ENCODE measurements at places on chromosomes 2 and 18. TPM values are rescaled to one million over a fixed set of nuclear protein-coding genes. Genes with fewer than 3 reads are reported as not detected.

PLEKHA3 gene
- total RNA-seq, result 33.1 TPM

- H3K36me3 ChIP-seq, result no peaks in the 10 kb centered on the region
- H3K4me1 ChIP-seq, result no peaks in the 10 kb centered on the region
- H3K27me3 ChIP-seq, result no peaks in the 10 kb centered on the region
- no peak overlapping the region for H3K27ac ChIP-seq
Observed at GRCh38 chr2:151891566-151892194, 63.5 kb upstream of the ARL5A start.

- DNase-seq, result no peak
- H3K27ac ChIP-seq, result no peak overlapping the region
- H3K4me3 ChIP-seq, result no peak overlapping the region
- H3K4me1 ChIP-seq, result peaks cover 2% of the 10 kb centered on the region
- no peaks in the 10 kb centered on the region for H3K36me3 ChIP-seq
- no peaks in the 10 kb centered on the region for H3K27me3 ChIP-seq
Observed at GRCh38 chr2:48851161-48851560, 95.6 kb upstream of the LHCGR start.

DNA sequence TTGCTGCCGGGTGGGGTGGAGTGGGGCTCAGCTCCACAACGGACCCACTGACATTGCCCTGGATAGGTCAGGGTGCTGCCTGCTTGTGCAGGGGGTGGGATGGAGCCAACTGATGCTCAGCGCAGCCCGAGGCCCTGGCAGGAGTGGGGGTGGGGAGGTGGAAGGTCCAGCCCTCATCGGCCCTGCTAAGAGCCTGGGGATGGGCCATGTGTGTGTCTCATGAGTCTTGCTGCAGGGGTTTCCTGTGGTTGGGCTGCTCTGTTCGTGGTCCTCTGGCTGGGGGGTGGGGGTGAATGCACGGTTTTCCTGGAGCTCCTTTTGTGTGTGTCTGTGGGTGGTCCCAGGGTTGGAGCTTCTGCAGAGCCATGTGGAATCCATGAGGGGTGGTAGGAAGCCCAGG is 39.4 kb upstream of the GALR1 start:
- no peaks in the 10 kb centered on the region for H3K36me3 ChIP-seq
- no peak for DNase-seq
- no peak overlapping the region for H3K27ac ChIP-seq
- H3K27me3 ChIP-seq, result no peaks in the 10 kb centered on the region

- peaks cover 4% of the 10 kb centered on the region for H3K4me1 ChIP-seq
- no peak for DNase-seq
- no peaks in the 10 kb centered on the region for H3K27me3 ChIP-seq
- H3K4me3 ChIP-seq, result no peak overlapping the region
Observed at GRCh38 chr2:69242651-69243051, 144.4 kb downstream of the GFPT1 start.

- H3K27me3 ChIP-seq, result no peaks in the 10 kb centered on the region
- no peak overlapping the region for H3K4me3 ChIP-seq
- DNase-seq, result no peak
- H3K4me1 ChIP-seq, result no peaks in the 10 kb centered on the region
Observed at GRCh38 chr2:240790370-240791220, 29.4 kb downstream of the KIF1A start.
